ENCODE measurements at places on chromosomes 1 and 21.

- no peak for DNase-seq
Measured at GRCh38 chr1:2931724-2932401, 89.4 kb upstream of the ACTRT2 start.

GRCh38 chr1:48109390-48110013 lies 112.3 kb upstream of the TRABD2B start:
- peak; percentile 34 for DNase-seq

- no peak for DNase-seq
Measured at GRCh38 chr21:41852929-41853320, 26.2 kb downstream of the PRDM15 start.

GRCh38 chr1:17950728-17951127 lies 156.9 kb upstream of the IGSF21 start:
- no peak for DNase-seq

- DNase-seq = no peak
Measured at GRCh38 chr1:178531887-178532286, 19.0 kb downstream of the TEX35 start.

- DNase-seq = peak; percentile 48
Measured at GRCh38 chr21:36104317-36105300, 30.3 kb upstream of the CBR3 start.

DNA sequence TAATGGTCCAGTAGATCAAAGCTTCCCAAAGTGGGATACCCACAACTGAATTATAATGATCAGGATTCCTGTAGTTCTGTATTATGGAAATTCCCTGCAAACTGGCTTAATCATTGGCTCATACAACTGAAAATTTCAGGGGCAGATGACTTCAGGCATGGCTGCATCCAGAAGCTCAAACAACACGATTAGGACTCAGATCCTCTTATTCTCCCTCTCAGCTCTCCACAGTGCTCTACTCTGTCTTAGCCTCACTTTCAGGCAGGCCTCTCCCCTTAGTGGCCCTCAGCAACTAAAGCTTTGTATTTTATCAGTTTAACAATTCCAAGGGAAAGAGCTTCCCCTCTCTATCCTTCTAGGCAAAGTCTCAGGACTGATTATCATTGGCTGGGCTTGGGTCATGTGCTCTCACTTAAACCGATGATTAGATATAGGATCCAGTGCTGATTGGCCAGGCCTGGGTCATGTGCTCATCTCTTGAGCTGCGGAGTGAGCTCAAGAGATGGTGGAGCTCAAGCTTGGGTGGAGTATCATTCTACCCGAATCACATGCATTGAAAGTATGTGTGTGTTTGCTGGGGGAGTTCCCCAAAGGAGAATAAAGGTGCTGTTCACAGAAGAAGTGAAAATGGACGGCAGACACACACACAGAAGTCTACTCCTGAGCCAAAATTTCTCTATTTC lies 57.9 kb upstream of the RUNX3 start:
- no peak for DNase-seq

GRCh38 chr1:30149226-30149625 lies 574.2 kb downstream of the MATN1 start:
- DNase-seq = no peak

GRCh38 chr1:65420590-65421350 lies at the start of the genes LEPR and LEPROT:
TSS of gene LEPR (plus strand) at chr1:65420668. CDS start at chr1:65565566, 144,898 bp downstream.
TSS of gene LEPROT (plus strand) at chr1:65420668. CDS start at chr1:65420725, 57 bp downstream.
- DNase-seq = no peak

- DNase-seq = peak; percentile 94
Measured at GRCh38 chr1:2545754-2546514, 10.2 kb upstream of the TNFRSF14 start.

DNA sequence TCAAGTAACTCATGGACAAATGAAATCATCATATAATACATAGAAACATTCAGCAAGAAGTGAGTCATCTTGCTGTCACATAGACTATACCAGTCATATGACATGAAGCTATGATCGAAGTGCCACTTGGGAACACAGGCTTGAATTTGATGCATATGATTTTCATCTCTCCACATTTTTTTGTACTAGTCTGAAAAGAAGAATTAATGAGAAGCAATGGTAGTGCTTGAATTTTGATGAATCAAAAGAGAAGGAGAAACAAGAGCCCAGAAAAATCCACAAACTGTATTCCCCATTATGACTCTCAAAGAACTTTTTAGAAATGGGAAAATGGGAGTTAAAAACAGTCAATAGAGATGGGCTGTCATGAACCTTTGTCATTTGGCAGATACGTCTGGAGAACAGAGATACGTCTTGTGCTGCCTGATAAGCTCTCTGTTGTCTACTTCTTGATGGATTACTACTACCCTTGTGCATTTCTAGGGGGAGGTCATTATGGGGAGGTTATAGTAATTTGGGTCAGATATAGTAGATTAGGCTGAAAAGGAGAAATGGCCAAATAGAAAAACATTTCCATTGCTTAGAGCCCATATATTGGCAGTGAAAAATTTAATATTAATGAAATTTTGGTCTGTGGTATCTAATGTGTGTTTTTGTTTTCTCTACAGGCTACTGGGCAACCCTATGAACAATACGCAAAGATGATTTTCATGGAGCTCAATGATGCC lies 8.0 kb upstream of the LEPR start:
- DNase-seq = no peak

DNA sequence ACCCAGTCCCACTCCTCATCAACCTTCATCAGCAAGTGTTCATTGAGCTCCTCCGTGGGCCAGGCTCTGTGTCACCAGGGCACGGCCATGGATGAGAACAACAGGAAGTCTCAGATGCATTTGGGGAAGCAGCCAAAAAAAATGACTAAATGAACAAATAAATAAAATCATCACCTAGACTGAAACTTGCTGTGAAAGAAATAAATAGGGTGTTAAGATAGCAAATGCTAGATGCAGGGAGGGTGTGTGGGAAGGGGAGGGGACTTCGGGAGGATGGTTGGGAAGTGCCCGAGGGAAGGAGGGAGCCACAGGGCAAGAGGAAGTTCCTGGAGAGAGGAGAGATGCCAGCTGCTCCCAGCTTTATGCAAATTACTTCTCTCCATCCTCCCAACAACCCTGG lies 696.7 kb downstream of the PTPRU start:
- no peak for DNase-seq

GRCh38 chr1:210598135-210598652 lies 269.5 kb downstream of the HHAT start:
- no peak for DNase-seq

GRCh38 chr1:154925335-154926170 lies 11.0 kb downstream of the PMVK start:
- DNase-seq = no peak

DNA sequence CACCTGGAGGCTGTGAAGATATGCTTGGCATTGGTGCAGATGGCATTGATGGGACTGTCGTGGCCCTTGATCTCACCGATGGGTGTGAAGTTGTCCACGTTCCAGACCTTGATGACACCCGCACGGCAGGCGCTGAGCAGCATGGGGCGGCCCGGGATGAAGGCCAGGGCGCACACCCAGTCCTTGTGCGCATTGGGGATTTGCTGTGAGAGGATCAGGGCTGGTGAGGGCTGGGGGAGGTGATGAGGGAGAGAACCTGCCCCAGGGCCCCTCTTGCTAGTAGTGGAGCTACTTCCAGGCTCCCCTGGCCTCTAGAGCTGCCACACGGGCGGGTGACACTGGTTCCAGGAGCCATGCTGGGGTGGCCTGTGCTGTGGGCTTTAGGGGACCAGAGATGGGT lies 48.8 kb downstream of the KIF21B start:
- DNase-seq = no peak

DNA sequence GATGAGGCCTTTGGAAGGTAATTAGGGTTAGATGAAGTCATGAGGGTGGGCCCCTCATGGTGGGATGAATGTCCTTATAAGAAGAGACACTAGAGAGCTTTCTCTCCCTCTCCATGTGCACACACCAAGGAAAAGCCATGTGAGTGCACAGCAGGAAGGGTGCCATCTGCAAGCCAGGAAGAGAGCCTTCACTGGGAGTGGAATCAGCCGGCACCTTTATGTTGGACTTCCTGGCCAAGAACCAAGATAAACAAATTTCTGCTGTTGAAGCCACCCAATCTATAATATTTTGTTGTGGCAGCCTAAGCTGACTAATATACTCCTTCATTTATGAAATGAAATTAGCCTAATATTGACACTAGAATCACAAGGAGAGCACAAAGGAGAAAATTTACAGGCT lies 38.2 kb upstream of the PKP1 start:
- no peak for DNase-seq

Data from CD4-positive, alpha-beta T cell treated with Interleukin-17A for 1 hour (primary cell).